ENCODE measurements at places on chromosomes 3 and 15. TPM values are rescaled to one million over a fixed set of nuclear protein-coding genes. Genes with fewer than 3 reads are reported as not detected.

DNA sequence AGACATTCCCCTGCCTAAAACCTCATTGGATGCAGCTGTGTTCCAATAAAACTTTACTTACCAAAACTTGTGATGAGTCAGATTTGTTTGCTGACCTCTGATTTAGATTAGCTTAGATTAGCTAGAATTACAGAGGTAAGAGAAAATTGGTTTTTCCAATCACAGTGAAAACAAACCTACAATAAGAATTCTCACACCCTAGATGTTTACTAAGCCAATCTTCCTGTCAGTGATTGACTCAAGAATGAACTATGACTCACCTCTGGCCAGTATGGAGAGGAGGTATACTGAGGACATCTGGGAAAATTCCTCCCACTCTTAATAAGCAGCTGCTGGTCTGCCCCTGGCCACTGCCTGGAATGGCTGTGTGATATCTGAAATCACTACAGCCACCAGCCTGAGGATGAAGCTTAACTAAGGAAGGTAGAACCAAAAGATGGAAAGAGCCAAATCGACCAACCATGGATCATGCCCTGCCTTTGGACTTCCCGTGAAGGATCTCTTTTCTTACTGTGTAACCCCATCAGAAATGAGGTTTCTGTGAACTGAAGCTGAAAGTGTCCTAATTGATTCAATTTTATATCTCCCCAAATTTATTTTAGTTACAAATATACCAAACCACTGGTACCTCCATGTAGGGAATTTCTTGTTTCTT lies 19.0 kb upstream of the GHSR start:
- no peaks in the 10 kb centered on the region for H3K27me3 ChIP-seq
- peak; percentile 88 for DNase-seq
- peak overlapping the region; percentile 86 for H3K27ac ChIP-seq
- no peaks in the 10 kb centered on the region for H3K36me3 ChIP-seq
- H3K4me1 ChIP-seq, result peaks cover 10% of the 10 kb centered on the region

- DNase-seq, result no peak
- no peaks in the 10 kb centered on the region for H3K27me3 ChIP-seq
- H3K27ac ChIP-seq, result no peak overlapping the region
- H3K4me1 ChIP-seq, result no peaks in the 10 kb centered on the region
- no peak overlapping the region for H3K4me3 ChIP-seq
Observed at GRCh38 chr3:49831341-49831740, 17.6 kb upstream of the UBA7 start.

DNA sequence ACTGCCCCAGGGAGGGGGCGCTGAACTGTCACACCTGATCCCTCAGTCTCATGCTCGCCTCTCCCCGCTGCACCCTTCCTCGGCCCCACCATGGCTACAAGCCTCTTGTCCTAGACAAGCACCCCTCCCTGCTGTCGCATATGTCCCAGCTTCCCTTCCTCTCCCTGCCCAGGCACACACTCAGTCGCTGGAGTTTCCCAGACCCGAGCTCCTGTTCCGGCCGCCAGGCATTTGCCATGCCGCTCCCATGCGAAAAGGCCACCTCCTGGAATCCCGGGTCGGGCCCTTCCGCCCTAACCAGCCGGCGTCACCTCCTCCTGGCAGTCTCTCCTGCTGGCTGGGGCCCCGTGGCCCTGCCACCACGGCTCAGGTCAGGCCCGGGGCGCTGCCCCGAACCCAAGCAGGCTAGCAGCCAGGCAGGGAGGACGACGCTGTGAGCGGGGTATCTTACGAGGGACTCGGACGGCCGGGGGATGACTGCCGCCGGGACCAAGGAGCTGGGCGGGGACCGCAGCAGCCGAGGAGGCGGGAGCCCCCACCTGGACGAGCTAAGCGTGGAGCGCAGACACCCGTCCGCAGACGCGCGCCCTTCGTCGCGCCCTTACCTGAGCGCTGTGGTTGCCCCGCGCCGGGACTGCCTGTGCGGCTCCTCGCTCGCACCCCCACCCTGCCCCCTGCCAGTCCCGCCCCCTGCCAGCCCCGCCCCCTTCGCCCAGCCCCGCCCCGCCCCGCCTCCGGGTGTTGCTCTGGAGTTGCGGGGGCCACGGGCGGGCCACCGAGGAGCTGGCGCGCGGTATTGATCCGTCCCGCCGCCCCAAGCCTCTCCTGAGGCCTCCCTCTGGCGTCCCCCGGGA lies at the start of gene ALS2CL:
Gene ALS2CL, minus strand, starts transcription at position 642 of the 854 bp plus-strand sequence. CDS start 4,239 bp downstream, outside the sequence.
- H3K4me3 ChIP-seq, result peak within 1 kb of the TSS; percentile 84
- H3K27ac ChIP-seq, result peak within 1 kb of the TSS; percentile 94
- peaks cover 49% of the 10 kb centered on the region for H3K4me1 ChIP-seq
- peak; percentile 64 for DNase-seq
- H3K36me3 ChIP-seq, result no peaks in the 10 kb centered on the region

DNA sequence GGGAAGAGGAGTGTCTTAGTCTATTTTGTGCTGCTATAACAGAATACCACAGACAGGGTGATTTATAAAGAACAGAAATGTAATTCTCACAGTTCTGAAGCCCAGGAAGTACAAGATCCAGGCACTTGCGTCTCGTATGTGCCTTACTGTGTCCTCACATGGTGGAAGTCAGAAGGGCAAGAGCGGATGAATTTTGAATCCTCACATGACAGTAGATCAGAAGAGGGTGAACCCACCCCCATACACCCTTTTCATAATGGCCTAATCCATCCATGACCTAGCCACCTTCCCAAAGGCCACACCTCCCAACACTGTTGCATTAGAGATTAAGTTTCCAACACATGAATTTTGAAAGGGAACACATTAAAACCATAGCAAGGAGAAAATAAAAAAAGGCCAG lies 18.7 kb upstream of the ANXA2 start:
- H3K27me3 ChIP-seq, result no peaks in the 10 kb centered on the region
- peaks cover 29% of the 10 kb centered on the region for H3K4me1 ChIP-seq
- no peak for DNase-seq
- no peak overlapping the region for H3K4me3 ChIP-seq

- H3K27me3 ChIP-seq, result no peaks in the 10 kb centered on the region
- H3K27ac ChIP-seq, result peak overlapping the region; percentile 82
- peaks cover 17% of the 10 kb centered on the region for H3K4me1 ChIP-seq
- H3K4me3 ChIP-seq, result no peak overlapping the region
- H3K36me3 ChIP-seq, result no peaks in the 10 kb centered on the region
Observed at GRCh38 chr15:80662129-80662528, 33.0 kb upstream of the ABHD17C start.

GRCh38 chr3:8964436-8965370 lies 1.4 kb upstream of the RAD18 start:
- peaks cover 14% of the 10 kb centered on the region for H3K36me3 ChIP-seq
- peak; percentile 89 for DNase-seq
- H3K4me3 ChIP-seq, result peak overlapping the region; percentile 97
- peaks cover 44% of the 10 kb centered on the region for H3K4me1 ChIP-seq
- peaks cover 10% of the 10 kb centered on the region for H3K27me3 ChIP-seq
- H3K27ac ChIP-seq, result peak overlapping the region; percentile 98

DNA sequence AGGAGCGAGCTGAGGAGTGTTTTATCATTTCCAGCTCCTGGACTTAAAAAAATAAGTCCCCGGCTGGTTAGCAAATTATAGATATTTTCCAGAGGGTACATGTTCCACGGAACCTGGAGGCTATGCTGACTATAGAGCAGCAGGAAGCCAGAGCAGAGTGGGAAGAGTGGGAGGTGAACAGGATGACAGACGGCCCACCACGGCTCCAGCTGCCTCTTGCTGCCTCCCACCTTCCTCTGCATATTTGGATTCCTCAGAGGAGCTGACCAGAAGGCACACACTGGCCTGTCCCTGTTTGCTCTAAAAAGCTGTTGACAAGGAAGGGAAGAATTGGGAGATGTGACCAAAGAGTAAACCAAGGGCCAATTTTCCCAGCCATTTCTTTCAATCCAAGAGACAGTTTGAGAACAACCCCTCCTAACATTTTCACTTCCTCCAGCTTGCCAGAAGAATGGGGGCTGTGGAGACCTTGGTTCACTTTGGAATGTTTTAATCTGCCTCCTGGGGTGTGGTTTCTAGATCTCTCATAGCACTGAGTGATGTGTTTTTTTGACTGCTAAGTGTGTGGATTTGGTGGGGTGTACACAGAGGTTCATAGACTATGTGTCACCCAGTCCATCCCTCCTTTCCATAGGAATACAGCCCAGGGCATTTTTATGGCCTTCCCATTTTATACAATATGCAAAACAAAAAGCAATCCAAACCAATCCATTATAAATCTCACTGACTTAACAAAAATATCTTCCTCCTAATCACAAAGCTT lies 36.8 kb downstream of the HGD start:
- H3K4me1 ChIP-seq, result no peaks in the 10 kb centered on the region
- H3K4me3 ChIP-seq, result no peak overlapping the region
- H3K27ac ChIP-seq, result no peak overlapping the region
- no peaks in the 10 kb centered on the region for H3K36me3 ChIP-seq
- H3K27me3 ChIP-seq, result no peaks in the 10 kb centered on the region

GRCh38 chr15:27061739-27062138 lies 90.8 kb downstream of the GABRG3 start:
- no peak overlapping the region for H3K27ac ChIP-seq
- H3K4me1 ChIP-seq, result no peaks in the 10 kb centered on the region

GRCh38 chr3:27467545-27467944 lies 16.6 kb downstream of the SLC4A7 start:
- no peak overlapping the region for H3K4me3 ChIP-seq
- H3K27ac ChIP-seq, result peak overlapping the region; percentile 76
- DNase-seq, result peak; percentile 60
- H3K27me3 ChIP-seq, result no peaks in the 10 kb centered on the region

GRCh38 chr15:100018191-100018590 lies 285.0 kb upstream of the LYSMD4 start:
- peak overlapping the region; percentile 52 for H3K27ac ChIP-seq
- H3K4me3 ChIP-seq, result no peak overlapping the region
- no peak for DNase-seq
- peaks cover 37% of the 10 kb centered on the region for H3K4me1 ChIP-seq
- H3K36me3 ChIP-seq, result no peaks in the 10 kb centered on the region

The XCR1 gene
- not detected for total RNA-seq

The MCF2L2 gene
- total RNA-seq, result 2.6 TPM

DNA sequence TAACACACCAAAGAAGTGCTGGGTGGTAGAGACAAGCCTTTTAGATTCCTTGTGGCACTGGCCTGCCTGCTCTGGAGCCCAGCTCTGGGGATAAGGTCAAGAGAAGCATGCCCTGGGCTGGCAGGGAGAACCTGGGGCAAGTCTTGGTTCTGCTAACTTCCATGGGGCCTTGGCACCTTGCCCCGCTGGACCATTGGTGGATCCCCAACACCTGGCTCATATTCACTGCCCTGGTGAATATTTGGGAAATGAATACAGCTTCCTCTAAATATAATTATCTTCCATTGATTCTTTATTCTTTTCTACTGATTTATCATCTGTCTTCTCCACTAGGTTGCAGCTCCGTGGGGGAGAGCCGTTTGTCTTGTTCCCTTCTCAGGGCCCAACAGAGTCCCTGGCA lies 89.5 kb downstream of the RAB11A start:
- H3K4me3 ChIP-seq, result no peak overlapping the region
- no peaks in the 10 kb centered on the region for H3K36me3 ChIP-seq
- no peak for DNase-seq
- no peak overlapping the region for H3K27ac ChIP-seq
- no peaks in the 10 kb centered on the region for H3K4me1 ChIP-seq

The ACTRT3 gene
- total RNA-seq, result 0.93 TPM

The AGBL1 gene
- total RNA-seq, result not detected

- no peak overlapping the region for H3K4me3 ChIP-seq
- H3K36me3 ChIP-seq, result no peaks in the 10 kb centered on the region
- DNase-seq, result peak; percentile 98
- no peak overlapping the region for H3K27ac ChIP-seq
Observed at GRCh38 chr3:152021951-152022461, 148.6 kb downstream of the SUCNR1 start.

The CCR4 gene
- not detected for total RNA-seq

The B3GALNT1 gene
- total RNA-seq, result 3.0 TPM

Data from MCF 10A (cell line).